ENCODE measurements at places on chromosomes 1 and 21. TPM values are rescaled to one million over a fixed set of nuclear protein-coding genes. Genes with fewer than 3 reads are reported as not detected.
A peak's percentile ranks its signal among the peaks of the same experiment; 100 is the strongest.

Gene SHISAL2A
- polyA plus RNA-seq: not detected

GRCh38 chr21:38979271-38980121 lies 173.8 kb downstream of the ETS2 start:
- no peaks in the 10 kb centered on the region for H3K36me3 ChIP-seq
- DNase-seq: peak; percentile 48
- no peak overlapping the region for H3K27ac ChIP-seq
- no peaks in the 10 kb centered on the region for H3K27me3 ChIP-seq

DNA sequence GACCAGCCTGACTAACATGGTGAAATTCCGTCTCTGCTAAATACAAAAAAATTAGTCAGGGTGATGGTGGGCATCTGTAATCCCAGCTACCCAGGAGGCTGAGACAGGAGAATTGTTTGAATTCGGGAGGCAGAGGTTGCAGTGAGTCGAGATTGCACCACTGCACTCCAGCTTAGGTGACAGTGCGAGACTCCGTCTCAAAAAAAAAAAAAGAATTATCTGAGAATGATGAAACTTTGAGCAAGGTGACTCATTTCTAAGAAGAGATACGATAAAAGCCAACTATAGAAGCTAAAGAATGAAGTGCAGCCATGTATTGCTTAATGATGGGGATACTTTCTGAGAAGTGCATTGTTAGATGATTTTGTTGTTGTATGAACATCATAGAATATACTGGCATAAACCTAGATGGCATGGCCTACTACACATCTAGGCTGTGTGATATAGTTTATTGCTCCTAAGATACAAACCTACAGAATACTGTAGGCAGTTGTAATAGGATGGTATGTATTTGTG lies 64.7 kb downstream of the SNRPE start:
- H3K36me3 ChIP-seq: no peaks in the 10 kb centered on the region
- no peak overlapping the region for H3K27ac ChIP-seq
- no peak for DNase-seq
- no peak overlapping the region for H3K4me3 ChIP-seq
- no peaks in the 10 kb centered on the region for H3K27me3 ChIP-seq
- no peaks in the 10 kb centered on the region for H3K4me1 ChIP-seq

GRCh38 chr21:18601146-18601545 lies 197.6 kb upstream of the TMPRSS15 start:
- H3K27ac ChIP-seq: no peak overlapping the region
- no peak for DNase-seq
- no peaks in the 10 kb centered on the region for H3K36me3 ChIP-seq
- no peaks in the 10 kb centered on the region for H3K4me1 ChIP-seq
- no peaks in the 10 kb centered on the region for H3K27me3 ChIP-seq
- H3K4me3 ChIP-seq: no peak overlapping the region

GRCh38 chr1:35448344-35448801 lies 108.8 kb downstream of the KIAA0319L start:
- DNase-seq: no peak
- no peaks in the 10 kb centered on the region for H3K27me3 ChIP-seq
- H3K36me3 ChIP-seq: peaks cover 50% of the 10 kb centered on the region
- no peaks in the 10 kb centered on the region for H3K4me1 ChIP-seq
- no peak overlapping the region for H3K27ac ChIP-seq

DNA sequence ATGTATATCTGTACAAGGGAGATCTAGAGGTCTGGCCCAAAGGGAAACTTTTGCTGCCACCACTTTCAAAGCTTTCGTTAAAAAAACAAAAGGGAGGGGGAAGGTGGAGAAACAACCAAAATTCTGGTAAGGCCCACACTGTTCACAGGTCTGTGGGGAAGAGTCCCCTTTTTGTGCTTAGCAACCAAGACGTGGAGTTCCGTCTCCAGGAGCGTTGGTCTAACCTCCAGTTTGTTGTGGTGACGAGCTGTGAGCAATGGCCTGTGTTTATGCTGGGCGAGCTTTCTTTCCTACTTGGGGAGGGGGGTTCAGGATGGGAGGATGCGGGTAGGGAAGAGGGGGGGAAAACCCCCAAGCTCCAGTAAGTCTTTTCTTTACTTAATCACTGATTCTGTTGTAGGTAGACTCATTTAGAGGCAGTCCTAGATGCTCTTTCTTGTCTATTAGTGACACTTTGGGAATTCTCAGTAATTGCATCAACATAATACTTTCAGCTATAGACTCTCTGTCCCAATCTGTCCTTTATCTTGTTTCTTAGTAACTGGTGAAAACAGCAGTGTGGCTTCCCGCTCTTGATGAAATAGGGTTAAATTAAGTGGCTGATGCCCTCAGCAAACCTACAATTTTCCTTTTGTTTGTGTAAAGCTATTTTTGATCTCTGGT lies 1.5 kb downstream of the HIPK1 start:
- H3K4me3 ChIP-seq: peak overlapping the region; percentile 85
- no peaks in the 10 kb centered on the region for H3K36me3 ChIP-seq
- no peaks in the 10 kb centered on the region for H3K27me3 ChIP-seq

Gene MPZ
- polyA plus RNA-seq: 0.48 TPM

- no peak for DNase-seq
- no peak overlapping the region for H3K27ac ChIP-seq
- H3K4me3 ChIP-seq: no peak overlapping the region
- no peaks in the 10 kb centered on the region for H3K27me3 ChIP-seq
Measured at GRCh38 chr1:18928985-18929384, 26.6 kb upstream of the ALDH4A1 start.

DNA sequence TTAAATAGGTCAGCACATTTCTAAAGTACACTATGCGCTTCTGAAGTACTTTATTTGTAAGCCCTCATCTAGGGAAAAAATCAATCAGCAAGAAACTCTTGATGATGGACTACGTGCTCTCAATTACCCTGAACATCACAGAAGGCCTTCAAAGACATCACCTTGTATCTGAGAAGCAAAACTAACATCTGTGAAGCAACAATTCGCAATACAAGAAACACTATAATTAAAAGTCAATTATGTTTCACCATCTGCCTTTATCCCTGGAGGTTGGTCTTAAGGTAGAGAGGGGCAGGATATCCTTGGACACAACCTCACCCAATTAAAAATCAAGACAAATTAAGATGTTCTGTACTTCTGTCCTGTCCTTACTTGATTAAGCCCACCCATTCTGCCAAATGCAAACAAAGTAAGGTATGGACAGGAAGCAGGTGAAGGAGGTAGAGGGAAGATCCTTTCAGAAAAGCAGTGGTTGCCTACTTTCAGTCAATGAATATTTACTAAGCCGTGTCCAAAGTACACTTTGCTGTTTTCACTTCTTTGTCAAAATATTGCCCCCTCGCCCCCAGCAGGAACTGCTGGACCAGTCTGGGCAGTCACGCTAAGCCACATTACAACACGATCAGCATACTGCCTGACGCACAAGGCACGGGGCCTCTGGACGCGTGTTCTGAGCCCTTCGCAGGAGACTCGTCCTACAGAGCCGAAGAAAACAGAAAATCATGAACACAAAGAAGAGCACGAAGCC lies 887 bp downstream of the SLC19A2 start:
- H3K36me3 ChIP-seq: no peaks in the 10 kb centered on the region
- no peaks in the 10 kb centered on the region for H3K27me3 ChIP-seq
- peak; percentile 51 for DNase-seq
- H3K4me1 ChIP-seq: peaks cover 46% of the 10 kb centered on the region
- peak overlapping the region; percentile 96 for H3K27ac ChIP-seq
